ENCODE measurements at places on chromosomes 16 and 17.

- DNase-seq = no peak
Observed at GRCh38 chr16:14545346-14545884, 84.6 kb downstream of the PARN start.

GRCh38 chr17:66605541-66605940 is 229.4 kb upstream of the CACNG5 start:
- DNase-seq = no peak

- DNase-seq = no peak
Observed at GRCh38 chr16:53792161-53792951, 88.4 kb downstream of the FTO start.

- DNase-seq = no peak
Observed at GRCh38 chr16:74070237-74070636, 226.4 kb upstream of the PSMD7 start.

DNA sequence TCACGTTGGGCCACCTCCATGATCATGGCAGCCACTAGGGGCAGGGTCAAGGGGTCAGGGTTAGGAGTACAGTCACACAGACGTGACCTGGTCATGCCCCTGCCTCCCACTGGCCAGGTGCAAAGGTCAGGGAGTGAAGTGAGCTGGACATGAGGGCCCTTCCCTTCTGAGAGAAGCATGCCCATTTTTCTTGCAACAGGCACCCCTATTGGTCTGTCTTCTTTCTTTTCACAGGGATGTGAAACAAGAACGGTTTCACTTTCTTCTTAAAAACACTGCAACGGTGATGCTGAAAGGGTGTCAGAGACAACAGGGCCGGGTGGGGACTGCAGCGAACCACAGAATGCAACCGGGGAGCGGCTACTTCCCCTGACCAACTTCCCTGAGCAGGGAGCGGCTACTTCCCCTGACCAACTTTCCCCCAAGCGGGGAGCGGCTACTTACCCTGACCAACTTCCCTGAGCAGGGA is 52.1 kb upstream of the DOC2B start:
- DNase-seq = no peak

GRCh38 chr16:55264949-55265348 is 59.1 kb upstream of the IRX6 start:
- DNase-seq = no peak

DNA sequence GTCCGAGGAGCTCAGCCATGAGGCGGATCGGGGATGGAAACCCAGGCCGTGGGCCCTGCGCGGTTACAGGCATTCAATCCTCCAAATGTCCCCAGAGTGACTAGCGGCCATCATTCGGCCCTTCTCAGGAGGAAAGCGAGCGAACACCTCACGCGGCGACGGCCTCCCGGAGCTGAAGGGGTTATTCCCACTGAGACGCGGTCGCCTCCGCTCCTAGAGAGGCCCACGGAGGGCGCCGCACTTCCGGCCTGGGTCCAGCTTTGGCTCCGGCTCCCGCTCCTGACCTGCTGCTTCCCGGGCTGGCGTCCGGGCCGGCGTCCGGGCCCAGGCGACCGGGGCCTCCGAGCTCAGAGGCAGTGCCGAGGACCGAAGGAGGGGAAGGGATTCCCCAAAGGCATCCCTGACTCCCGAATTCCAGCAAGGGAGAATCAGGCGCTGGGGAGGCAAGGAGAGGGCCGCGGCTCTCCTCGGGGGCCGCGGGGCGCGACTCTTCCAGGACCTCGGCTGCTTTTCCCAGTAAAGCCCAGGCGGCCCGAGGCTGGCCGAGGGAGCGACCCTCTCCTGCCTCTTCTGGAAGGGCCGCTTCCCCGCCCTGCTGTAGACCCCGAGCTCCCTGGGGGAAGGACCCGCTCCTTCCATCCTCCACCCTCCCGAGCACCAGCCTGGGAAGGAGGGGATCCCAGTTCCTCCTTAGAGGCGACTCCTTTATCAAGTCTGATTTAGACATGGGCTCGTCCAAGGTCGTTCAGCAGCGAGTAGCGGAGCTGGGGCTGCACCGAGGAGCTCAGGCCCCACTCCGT is 18.6 kb upstream of the ZNF629 start:
- no peak for DNase-seq

DNA sequence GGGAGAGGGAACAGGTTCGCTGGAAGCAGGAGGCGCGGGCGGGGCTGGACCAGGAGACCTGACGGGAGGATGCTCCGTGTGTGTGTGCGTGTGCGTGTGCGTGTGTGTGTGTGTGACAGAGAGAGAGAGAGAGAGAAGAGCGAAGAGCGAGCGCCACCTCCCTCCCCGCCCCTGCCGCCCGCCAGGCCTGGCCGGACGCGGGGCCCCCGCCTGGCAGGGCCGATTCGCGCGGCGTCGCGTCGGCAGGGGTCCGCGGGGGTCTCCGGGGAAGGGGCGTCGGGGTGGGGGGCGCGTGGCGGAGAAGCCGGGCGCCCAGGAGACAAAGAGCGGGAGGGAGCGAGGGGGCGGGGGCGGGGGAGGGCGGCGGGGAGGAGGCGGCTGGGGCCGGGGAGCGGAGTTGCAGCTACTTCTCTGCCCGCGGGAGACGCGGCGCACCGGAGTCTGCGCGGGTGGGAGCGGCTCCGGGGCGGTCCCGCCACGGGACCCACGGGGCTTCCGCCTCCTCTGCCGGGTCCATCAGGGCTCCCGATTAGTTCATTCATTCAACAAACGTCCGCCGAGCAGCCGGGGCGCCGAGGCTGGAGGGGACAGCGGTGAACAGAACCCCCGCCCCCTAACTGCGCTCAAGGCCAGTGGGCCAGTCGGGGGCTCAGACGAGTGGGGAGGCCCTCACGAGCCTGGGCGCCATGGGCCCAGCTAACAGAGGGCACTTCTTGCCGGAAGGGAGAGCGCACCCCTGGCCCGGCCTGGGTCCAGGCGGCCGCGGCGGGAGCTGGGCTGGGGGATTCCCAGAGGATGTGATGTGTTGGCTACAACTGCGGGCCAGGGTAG is at the start of gene SAMD14:
SAMD14 (minus strand) TSS at position 433 of the 831 bp plus-strand sequence. CDS start 5,201 bp downstream, outside the sequence.
- DNase-seq = no peak

DNA sequence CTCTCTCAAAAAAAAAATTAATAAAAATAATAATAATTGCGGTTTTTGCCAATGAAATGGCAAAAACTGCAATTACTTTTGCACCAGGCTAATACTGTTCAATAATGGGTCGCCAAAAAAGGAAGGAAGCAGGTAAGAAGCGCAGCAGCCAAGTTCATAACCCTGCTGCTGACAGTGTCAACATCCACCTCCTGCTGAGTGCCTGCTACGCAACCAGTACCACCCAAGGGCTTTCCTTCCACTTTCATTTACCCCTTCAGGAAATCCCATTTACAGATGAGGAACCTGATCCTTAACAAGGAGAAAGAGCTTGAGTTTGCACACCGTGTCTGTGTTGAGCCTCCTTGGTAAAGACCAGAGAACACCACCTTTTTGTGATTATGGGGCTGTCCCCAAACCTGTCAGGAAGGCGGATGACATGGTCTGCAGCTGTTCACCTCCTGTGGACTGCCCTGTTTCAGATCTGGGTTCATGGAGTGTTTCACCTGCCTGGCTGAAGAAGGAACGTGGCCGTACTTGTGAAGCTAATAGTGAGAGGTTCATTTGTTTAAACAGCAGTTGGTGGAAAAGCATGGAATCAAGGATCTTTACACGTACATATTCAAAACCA is 378.0 kb downstream of the SLC39A11 start:
- no peak for DNase-seq

- DNase-seq = no peak
Observed at GRCh38 chr17:16437083-16437482, 21.7 kb downstream of the TRPV2 start.

DNA sequence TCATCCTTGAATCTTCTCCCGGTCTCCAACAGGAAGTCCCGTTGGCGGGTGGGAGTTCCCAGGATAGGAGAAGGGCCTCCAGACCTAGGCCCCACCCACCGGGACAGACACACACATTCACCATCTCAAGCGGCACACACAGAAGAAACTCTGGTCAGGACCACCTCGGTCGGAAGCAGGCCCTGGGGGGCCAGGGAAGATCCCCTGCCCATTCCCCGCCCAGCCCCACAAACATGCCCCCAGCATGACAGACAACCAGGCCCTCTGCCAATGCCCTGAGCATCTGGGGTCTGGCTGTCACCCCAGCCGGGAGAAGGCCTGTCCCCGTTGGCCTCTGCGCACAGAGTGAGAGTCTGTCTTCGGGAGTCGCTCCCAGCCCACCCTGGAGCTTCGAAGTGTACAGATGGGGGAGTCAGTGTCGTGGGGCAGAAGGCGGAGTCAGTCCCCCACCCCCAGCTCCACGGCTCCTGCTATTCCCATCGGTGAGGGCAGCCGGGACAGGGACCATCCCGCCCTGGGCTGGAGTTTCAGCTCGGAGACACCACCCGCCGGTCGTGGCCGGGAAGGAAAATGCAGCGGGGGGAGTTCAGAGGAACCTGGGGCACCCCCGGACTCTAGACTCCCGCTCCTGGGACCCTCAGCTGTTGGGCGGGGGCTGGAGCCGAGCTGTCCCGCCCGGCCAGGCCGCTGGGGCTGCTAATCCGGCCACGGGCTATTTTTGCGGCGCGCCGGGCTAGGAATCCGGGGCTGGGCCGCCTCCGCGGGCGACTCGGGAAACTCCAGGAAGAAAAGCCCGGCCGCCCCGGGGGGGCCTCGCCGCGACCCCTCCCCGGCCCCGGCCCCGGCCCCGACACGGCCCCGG is 660 bp downstream of the RHBDF1 start:
- no peak for DNase-seq
